ENCODE measurements at places on chromosomes 3 and 15.

DNA sequence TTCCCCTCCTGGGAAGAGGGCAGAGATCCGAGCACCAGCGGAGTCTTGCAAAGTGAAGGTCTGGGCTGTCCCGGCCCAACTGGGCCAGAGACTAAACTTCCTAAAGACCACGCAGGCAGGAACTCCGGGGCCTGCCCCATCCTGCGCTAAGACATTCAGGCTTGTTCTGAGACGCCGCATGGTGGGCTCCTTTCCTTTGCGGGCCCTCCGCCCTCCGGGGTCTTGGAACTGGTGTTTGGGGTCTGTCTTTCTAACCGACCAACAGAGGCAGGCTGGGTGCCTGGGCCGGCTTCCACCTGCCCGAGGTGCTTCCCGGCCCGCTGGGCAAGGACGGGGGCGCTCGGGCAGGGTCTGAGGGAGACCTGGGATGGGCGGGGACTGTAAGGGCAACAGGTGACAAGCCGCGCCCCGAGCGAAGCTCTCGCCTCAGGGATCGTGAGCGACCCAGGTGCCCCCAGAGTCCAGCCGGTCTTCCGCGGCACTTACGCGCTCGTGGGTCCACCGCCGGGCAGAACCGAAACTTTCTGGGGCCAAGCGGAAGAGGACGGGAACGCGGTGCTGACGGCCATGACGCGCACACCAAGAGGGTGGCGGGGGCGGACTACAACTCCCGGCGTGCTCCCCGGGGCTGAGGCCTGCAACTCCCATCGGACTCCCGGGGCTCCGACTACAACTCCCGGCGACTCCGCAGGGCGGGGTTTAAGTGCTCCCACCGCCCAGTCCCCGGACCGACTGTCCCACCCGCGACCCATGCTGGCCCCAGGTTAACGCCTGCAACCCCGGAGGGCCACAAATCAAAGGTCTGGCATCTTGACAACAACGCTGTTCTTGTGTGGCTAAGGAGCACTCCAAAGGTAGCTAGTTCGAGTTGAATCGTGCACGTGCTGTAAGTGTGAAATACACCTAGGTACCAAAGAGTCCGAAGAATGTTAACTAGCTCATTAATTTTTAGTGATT, at the start of gene FYCO1:
FYCO1 (minus strand) TSS at position 589 of the 957 bp plus-strand sequence. CDS start 10,914 bp downstream, outside the sequence.
- peak; percentile 76 for DNase-seq

- DNase-seq: no peak
Measured at GRCh38 chr3:15261274-15261673, 55.2 kb downstream of the CAPN7 start.

- no peak for DNase-seq
Measured at GRCh38 chr3:30607032-30607833, 832 bp downstream of the TGFBR2 start.

- no peak for DNase-seq
Measured at GRCh38 chr3:100811779-100812507, 102.6 kb downstream of the TFG start.

- DNase-seq: no peak
Measured at GRCh38 chr3:49410846-49411534, 786 bp downstream of the RHOA start.

DNA sequence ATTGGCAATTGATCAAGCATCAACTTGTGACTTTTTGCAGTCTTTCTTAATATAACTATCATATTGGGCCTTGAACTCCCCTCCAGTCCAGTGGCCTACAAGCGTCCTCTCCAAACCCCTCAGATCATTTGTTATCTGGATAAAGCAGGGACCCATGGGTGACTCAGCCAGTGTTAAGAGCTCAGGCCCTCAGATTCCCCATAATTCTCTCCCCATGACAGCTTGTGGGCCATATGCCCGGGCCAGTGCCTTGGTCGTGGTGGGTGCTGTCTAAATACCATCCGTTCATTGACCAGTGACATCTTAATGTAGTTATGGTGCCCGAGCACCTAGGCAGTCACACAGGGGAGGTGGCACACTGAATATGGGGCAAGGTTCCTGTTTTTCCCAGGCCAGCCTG, 18.1 kb downstream of the MCF2L2 start:
- no peak for DNase-seq

DNA sequence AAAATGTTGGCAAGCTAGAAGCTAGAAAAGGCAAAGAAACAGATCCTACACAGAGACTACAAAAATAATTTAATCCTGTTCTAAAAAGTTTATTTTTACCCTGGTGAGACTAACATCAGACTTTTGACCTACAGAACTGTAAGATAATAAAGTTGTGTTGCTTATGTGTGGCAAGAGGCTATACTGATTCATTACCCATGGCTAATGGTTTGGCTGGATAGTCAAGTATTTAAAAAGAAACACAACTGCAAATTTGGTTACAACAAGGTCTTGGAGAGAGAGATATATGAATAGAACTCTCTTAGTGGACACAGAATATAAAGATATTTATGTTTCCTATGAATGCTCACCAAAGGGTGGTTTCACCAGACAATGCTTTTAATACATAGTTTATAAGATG, 364.2 kb upstream of the PLSCR5 start:
- no peak for DNase-seq

DNA sequence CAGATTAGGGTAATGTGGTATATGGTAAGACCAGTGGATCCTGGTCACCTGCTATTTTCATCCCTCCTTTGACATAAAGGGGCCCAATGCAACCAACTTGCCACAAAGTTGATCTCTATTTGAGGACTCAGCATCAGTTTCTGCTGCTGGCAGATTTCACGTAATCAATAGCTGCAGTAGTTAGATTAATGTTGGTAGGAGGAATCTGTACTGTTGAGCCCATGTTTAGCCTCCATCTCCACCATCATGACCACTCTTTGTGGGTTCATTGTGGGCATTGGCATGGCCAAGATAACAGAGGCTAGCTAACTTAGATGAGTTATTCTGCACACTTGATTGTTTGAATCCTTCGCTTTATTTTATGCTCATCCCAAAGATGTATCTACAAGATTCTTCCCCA, 29.9 kb downstream of the CGGBP1 start:
- no peak for DNase-seq

DNA sequence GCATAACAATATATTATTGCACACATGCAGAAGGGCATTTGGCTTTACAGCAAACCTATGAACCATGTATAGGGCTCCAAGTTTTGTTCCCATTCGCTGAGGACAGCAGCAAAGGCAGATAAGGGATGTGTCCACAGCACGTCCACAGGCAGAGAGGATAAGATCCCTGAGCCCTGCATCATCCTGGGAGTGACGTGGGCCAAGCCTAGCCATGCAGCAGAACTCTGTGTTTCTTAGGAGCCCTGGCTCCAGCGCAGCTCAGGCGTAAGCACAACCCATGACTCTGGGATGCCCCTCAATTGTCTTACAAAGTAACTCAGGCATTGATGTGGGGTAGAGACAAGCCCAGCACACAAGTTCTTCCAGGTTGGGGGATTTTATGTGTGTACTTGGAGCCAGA, 194.3 kb upstream of the CTDSPL start:
- no peak for DNase-seq
